Uterine smooth muscle cell (primary cell): ENCODE measurements at places on chromosomes 11 and 22. TPM values are rescaled to one million over a fixed set of nuclear protein-coding genes. Genes with fewer than 3 reads are reported as not detected.

The NLRP14 gene
- total RNA-seq = 0.50 and 0.66 TPM in 2 replicates

The UBQLNL gene
- not detected in 2 replicates for total RNA-seq

The APOL4 gene
- total RNA-seq = 0.11 and 0.12 TPM in 2 replicates

The KIAA1671 gene
- total RNA-seq = 2.2 and 3.9 TPM in 2 replicates

The PRAME gene
- 0.25 TPM in 1 of 2 replicates, not detected in the other for total RNA-seq
